ENCODE measurements at places on chromosomes 4 and X.

- DNase-seq = no peak
Measured at GRCh38 chrX:63327788-63328187, 23.3 kb downstream of the SPIN4 start.

DNA sequence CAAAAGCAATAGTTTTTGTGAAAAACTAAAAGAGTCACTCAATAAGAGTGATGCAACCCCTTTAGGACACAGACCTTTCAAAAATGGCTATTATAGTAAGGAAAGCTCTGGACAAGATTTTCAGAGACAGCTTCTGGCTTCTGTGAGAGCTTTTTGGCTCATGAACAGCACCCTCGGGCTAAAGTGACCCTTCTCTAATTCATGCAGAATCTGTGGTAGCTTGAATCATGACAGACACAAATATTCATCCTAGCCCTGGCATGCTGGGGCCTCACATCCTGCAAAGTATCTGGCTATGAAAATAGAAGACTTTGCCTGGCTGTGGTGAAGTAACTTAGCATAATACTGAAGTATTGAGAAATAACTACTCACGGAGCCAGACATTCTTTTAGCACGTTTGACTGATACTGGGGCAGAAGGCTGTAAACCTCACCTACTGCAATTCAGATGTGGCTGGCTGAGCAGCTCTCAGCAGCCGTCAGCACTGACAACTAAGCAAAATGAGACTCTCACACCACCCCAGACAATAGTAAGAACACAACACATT, 327.3 kb downstream of the MAPK10 start:
- peak; percentile 95 for DNase-seq

DNA sequence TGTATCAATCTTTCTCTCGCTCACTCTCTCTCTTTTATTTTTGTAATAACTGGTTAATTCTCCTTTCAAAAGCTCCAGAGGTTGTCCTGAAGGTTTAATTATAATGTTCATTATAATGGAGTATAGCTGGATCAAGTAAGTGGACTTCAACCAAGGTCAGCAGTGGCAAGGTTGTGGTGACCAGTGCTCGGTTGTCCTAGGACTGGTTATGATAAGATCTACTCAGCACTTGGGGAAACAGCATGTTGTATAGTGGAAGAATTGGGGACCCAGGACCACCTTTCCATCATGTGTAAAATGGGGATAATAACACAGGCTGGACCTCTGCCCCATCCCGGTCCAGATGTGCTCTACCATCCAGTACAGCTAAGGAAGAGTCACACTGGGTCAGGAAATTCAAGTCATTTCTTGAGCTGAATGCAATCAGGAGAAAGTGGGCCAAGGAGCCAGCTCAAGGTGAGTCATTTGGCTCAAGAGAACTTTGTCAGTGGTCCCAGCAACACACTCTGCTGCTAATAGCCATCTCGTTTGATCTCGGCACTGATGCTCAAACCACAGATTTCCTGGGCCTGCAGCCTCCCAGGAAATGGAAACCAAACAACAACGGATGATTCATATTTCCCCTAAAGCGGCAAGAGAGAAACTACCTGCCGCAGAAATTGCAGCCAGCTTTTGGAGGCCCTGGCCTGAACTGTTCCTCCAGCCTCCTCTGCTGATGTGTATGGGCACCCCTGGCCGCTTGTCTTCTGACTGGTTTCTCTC, 123.6 kb upstream of the RBPJ start:
- DNase-seq = peak; percentile 84

- no peak for DNase-seq
Measured at GRCh38 chrX:115952417-115953092, 218.0 kb upstream of the AGTR2 start.

DNA sequence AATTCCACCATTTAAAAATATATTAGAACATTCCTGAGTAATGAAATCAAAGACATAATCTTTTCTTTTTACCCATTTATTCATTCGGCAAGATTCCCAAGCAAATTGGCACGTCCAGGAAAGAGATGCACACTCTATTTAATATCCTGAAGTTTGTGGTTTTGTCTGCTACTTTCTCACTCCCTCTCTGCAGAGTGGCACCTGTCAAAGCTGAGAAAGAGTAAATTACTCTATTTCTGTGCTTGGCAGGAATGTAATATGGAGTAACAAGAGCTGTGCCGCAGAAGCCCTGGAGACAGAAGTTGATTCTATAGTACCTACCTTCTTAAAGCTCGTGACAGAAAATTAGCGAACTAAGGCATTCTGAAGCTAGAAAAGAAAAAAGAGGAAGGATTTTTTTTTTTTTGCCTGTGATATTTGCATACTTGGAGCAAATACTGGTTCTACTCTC, 5.5 kb downstream of the GSTCD start:
- no peak for DNase-seq

DNA sequence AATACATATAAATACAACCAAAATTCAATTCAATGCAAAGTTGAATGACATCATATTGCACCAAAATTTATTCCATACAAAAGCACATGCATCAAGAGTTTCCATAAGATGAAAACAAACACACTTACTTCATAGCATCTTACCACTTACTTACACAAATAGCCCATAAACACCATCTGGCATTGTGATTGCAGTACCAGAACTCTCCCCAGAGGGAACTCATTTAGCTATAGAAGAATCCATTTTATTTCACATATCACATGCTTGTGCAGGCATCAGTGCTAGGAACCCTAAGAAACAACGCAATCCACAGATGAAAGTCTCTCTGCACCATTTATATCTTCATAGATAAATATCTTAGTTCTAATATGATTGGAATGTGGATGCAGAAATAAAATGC, 77.9 kb downstream of the SLC7A11 start:
- DNase-seq = no peak
